DMS153 (cell line): ENCODE measurements at places on chromosomes 5 and 9.
A peak's percentile ranks its signal among the peaks of the same experiment; 100 is the strongest.

DNA sequence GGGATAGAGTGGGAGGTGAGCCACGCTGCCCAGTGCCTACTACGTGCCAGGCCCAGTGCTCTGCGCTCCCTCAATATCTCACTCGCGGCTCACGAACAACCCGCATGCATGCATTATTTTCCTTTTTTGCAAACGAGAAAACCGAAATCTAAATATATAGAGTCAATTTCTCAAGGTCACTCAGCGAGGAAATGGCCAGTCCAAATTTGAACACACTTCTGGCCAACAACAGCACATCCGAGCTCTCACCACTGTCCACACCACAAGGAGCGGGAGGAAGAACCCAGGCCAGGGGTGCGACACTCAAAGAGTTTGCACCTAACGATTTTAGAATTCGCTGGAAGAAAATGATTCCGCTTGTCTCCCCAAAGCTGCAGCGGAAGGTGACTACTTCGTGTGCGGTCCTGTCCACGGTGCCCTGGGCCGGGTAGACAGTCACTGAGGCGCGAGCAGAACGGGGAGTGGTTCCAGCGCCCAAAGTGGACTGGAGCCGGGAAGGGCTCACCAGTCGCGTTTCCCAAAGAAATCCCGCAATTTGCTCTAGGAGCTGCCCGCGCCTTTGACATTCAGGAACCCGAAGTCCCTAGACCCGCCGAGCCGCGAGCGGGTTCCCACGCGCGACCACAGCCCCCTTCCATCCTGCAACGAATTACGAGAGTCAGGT lies 1.1 kb upstream of the TLX3 start:
- DNase-seq, result no peak

- no peak for DNase-seq
These were observed 16.7 kb downstream of the FAM193B start for GRCh38 chr5:177537389-177538361.

- DNase-seq, result no peak
These were observed 144.4 kb downstream of the FSTL4 start for GRCh38 chr5:133467826-133468463.

DNA sequence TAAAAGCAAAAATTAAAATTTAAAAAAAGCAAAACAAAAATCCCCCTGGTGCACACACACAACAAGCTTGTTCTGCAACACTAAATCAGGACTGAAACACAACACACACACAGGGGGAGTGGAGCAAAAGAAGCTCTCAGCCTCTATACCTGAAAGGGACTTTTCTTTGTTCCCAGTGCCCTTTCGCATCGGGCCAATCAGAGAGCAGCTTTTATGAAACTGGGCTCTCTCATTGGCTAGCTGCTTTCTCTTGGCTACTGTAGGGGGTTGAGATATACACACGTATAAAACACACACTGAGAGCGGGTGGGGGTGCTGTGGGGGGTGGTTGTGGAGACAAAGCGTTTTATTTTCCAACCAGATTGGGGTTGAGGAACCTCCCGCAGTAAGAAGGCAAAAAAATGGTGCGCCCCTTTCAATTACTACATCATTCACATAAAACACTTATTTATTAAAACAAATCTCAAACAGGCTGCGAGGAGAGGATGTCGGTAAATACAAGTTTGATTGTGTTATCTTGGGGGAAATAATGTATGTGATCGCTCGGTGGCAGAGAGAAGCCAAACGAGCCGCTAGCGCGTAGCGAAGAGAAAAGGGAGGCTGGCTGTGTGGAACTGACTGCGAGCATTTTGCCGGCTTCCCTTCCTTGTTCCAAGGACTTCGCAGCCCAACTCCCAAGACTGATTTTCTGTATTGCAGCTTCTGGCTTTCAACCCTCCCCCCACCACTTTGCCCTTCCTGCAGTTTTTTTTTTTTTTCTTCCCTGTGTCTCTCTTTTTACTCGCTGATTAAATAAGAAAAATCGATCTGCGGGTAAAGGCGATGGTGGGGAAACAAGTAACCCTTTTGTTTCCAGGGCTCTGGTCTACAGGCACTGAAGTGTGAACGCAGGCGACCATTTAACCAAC lies 2.5 kb upstream of the ZNF608 start:
- peak; percentile 89 for DNase-seq

DNA sequence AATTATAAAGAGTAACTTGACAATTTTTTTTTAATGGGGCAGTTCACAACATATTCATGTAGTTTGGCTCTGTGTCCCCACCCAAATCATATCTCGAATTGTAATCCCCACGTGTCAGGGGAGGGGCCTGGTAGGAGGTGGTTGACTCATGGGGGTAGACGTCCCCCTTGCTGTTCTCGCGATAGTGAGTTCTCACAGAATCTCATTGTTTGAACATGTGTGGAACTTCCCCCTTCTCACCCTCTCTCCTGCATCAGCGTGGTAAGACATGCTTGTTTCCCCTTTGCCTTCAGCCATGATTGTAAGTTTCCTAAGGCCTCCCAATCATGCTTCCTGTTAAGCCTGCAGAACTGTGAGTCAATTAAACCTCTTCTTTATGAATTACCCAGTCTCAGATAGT lies 40.7 kb downstream of the FBXW11 start:
- DNase-seq, result no peak

- no peak for DNase-seq
These were observed 6.2 kb upstream of the F2R start for GRCh38 chr5:76709762-76710161.

DNA sequence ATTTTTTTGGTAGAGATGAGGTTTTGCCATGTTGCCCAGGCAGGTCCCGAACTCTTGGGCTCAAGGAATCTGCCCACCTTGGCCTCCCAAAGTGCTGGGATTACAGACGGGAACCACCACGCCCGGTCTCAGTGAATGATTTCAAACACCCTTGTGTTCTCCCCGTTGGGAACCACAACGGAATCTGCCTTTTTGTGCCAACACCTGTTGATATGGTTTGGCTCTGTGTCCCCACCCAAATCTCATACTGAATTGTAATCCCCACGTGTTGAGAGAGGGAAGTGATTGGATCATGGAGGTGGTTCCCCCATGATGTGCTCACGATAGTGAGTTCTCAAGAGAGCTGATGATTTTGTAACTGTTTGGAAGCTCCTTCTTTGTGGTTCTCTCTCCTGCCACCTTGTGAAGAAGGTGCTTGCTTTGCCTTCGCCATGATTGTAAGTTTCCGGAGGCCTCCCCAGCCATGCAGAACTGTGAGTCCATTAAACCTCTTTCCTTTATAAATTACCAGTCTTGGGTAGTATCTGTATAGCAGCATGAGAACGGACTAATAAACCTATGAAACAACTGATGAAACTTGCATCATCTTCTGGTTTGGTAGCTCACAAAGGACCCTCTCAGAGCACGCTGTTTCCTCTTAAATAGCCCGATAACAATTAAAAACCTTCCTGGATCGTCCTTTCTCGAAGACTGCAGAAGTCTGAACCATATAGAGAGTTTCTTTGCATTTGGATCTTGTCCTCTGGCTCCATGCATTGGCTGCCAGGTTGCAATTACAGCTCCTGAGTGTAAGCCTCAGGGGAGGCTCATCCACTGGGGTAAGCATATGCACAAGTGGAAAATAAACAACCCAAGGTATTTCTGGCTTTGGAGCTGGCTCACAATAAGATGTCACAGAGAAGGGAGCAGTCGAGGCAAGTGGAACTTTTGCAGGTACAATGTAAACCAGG lies 91.5 kb downstream of the SPRY4 start:
- DNase-seq, result no peak

DNA sequence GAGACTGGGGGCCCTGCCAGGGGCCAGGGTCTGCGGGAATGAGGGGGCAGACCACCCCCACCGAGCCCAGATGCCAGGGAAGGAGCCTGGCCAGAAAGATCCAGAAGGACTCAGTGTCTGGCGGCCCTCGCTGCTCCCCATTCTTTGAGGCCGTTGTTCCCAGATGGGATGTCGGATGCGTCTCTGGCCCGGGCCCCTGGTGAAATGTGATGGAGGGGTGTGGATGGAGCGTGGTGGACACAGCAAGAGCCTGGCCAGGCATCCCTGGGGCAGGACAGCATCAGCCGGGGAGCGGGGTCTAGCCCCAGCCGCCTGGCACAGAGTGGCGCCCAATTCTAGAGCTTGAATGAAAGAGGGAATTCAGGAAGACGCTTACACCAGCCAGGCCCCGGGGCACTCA lies 46.2 kb upstream of the NKD2 start:
- DNase-seq, result no peak

DNA sequence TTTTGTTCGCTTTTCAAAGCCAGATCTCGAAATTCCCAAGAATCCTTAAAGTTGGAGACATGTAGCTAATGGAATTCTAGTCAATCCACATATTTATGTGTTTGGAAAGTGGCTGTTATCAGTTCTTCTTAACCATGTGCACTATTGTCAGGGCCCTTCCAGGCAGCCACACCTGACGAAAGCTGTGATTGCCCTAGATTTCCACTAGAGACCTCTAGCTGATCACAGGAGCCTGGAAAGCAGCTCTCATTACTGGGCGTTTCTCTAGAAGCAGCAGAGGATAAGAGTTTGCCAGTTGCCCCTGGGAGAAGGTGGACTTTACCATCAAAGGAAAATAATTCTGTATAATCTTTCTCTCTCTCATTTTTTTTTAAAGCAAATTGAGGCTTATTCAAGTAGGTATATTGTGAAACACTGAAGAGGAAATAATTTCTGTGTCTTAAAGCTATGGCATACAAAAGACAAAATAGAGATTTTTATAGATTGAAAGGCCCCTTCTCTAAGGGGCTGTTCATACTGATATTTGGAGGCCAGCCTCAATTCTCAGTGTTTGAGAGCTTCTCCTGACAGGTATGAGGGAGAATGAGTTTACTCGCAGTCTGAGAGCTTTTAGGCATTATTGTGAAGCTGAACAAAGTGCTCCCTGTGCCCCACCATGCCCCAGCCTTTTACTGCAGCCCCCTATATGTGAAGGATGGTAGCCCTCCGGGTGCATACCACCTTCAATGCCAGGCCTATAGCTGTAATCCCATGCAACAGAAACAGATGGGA lies 405.4 kb upstream of the ACTBL2 start:
- peak; percentile 38 for DNase-seq

GRCh38 chr5:108655750-108656450 lies 91.8 kb upstream of the FER start:
- DNase-seq, result no peak

GRCh38 chr5:125043781-125044391 lies 297.4 kb upstream of the ZNF608 start:
- peak; percentile 13 for DNase-seq

GRCh38 chr5:8528106-8528505 lies 659.2 kb downstream of the MTRR start:
- DNase-seq, result no peak

DNA sequence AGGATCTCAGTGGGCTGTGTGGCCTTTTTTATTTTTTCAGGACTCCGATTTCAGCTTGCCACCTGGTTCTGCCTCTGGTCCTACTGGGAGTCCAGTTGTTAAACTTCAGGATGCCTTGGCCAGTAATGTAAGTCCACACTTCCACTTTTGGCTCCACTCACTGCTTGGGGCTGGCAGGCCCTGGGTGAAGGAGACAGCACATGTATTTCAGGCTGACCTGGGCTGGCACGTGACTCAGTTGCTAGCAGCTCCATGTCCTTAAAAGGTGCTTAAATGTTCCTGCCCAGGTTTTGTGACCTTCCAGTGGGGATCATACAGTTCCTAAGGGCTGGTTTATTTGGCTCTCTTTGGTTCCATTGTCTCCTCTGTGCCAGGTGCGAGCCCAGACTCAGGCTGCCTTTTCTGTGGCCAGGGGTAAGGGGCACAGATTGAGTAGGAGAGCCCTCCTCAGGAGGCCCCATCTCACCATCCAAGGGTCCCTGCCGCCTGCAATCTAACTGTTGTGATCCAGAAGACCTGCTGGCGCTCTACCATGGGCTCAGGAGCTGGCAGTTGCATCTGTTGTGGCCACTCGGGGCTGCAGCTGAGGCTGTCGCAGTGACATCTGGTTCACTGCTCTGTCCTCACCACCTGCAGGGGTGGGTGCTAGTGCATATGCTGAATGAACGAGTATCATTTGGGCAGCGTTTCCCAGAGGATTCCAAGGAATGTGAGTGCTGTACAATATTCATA lies 19.2 kb upstream of the POMT1 start:
- DNase-seq, result no peak

- no peak for DNase-seq
These were observed 92.1 kb upstream of the FSTL4 start for GRCh38 chr5:133704411-133704810.

GRCh38 chr9:120475341-120475740 lies 104.6 kb downstream of the CDK5RAP2 start:
- no peak for DNase-seq

DNA sequence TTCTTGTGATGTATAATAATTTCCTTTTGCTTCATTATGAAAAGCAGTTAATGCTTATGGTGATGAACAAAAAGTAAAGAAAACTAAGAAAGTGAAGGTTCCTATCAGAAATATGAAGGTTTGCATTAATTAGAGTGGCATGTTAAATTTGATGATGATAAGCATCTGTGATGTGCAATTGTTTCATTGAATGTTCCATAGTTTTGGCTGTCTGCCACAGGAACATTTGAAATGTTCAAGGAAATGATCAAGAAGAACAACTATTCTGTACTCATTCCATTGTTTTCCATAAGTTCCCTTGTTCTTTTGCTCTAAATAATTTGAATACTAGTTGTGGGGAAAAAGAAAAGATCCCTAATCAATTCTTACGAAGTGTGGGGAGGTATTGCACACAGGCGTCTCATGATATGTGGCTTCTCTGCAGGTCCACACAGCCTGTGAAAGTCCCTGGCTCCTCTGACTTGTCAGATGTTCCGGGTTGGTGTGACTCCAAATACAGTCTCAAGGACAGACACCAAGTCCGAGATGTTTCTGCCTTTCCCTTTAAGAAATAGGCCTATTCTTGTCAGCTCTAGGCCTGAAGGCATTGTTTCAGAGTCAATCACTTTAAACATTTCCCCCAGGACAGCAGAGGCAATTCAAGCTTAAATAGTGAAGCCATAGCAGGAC lies 152.6 kb upstream of the MAST4 start:
- DNase-seq, result no peak

- no peak for DNase-seq
These were observed 73.9 kb downstream of the SH3PXD2B start for GRCh38 chr5:172380301-172380986.

- DNase-seq, result no peak
These were observed 50.4 kb downstream of the FNIP1 start for GRCh38 chr5:131746423-131746822.

DNA sequence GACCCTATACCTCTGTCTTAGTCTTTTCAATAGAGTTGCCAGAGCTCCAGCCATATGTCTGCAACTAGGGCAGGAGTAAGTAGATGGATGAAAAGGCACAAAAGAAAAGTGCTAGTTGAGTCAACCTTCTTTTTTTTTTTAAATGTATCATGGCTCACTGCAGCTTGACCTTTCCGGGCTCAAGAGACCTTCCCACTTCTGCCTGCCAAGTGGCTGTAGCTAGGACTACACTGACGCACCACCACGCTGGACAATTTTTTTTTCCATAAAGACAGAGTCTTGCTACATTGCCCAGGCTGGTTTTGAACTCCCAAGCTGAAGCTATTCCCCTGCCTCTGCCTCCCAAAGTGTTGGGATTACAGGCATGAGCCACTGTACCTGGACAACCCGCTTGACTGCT lies 27.3 kb downstream of the FOXE1 start:
- DNase-seq, result no peak
